Left cardiac atrium (tissue), 4 donors: ENCODE measurements at places on chromosomes 5 and 9. TPM values are rescaled to one million over a fixed set of nuclear protein-coding genes. Genes with fewer than 3 reads are reported as not detected.

The SV2C gene
- total RNA-seq: 0.06 TPM

The SHC3 gene
- 1.5 TPM for total RNA-seq

The GAPT gene
- 0.81 TPM for total RNA-seq

The OMD gene
- total RNA-seq: 8.5 TPM

The CNTNAP3B gene
- 15.4 TPM for total RNA-seq

The SLC34A3 gene
- not detected for total RNA-seq

The ELAVL2 gene
- not detected for total RNA-seq

The ATP10B gene
- 0.12 TPM for total RNA-seq

The SLC46A2 gene
- not detected for total RNA-seq

The GMCL2 gene
- total RNA-seq: not detected

The ADAMTSL2 gene
- total RNA-seq: 13.9 TPM
